Cardiac septum (tissue), 1 donor: ENCODE measurements at places on chromosomes 3 and 15. TPM values are rescaled to one million over a fixed set of nuclear protein-coding genes. Genes with fewer than 3 reads are reported as not detected.

The ZKSCAN7 gene
- total RNA-seq, result 2.3 TPM

DNA sequence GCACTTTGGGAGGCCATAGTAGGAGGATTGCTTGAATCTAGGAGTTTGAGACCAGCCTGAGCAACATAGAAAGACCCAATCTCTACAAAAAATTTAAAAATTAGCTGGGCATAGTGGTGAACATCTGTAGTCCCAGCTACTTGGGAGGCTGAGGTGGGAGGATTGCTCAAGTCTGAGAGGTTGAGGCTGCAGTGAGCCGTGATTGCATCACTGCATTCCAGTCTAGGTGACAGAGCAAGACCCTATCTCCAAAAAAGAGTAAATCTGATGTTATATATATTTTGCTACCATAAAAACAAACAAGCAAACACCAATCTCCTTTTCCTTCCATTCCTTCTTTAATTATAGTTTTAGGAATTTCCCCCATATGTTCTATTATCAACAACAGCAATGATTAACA is 74.2 kb upstream of the RNU6-1 start:
- DNase-seq, result no peak

DNA sequence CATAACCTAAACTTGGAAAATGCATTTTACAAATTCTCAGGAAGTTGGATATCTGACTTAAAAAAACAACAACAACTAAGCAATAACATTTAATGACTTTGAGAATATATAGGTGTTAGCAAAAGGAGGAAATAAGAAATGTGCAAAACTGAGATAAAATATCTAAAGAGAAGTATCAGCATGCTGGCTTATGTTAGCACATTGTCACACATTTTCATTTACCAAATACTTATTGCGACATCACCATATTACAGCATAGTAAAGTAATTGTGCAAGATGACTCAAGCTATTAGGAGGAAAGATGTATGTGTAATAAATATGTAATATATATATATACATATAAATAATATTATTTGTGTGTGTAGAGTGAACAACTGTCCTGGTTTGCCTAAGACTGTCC is 9.2 kb downstream of the PTX3 start:
- DNase-seq, result no peak

DNA sequence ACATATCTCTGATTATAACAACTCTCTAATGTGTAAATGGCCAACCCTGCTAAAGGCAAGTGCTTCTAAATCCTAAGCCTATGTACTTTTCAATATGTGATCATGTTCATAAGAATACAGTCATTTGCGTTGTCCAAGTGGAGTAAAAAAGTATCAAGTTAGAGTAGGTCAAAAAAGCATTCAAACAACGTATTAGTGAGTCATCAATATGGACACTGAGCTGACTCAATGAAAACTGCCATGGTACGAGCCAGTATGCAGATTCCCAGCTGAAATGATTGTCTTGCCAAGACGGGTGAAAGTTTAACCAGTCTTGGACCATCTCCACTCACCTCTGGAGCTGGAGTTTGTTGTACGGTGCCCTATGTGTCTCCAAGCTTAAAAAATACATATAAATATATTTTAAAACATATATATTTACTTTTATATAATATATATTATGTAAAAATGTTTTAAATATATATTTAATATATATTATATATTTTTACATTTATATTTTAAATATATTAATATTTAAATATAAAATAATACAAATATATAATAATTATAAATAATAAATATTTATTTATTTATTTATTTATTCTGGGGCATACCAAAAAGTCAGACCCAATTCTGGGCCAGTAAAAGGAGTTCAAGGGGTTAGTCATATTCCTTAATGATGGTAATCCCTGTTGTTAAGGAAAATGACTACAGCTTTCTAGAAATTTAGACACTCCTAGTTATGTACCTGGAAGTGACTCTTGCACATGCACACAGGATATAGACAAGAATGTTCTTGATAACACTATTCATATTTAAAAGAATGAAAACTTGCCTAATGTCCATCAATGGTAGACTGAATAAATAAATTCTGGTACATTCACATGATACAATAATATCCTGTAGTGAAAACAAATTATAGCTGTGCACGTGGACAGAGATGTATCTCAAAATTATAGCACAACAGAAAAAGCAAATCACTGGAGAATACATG is 27.2 kb downstream of the PLSCR4 start:
- DNase-seq, result no peak

DNA sequence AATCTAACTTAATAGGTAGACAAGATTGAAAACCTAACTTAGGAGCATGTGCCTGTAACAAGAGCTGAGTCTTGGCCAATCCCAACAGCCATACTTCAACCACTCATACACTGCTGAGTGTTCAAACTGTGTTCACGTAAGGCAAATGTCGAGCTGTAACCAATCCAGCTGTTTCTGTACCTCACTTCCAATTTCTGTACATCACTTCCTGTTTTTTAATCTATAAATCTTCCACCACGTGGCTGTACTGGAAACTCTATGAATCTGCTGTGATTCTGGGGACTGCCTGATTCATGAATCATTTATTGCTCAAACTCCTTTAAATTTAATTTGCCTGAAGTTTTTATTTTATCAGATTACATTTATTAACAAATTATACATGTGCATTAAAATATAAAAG is 44.6 kb upstream of the NEDD4 start:
- no peak for DNase-seq
